ENCODE measurements at places on chromosomes 11 and 22. TPM values are rescaled to one million over a fixed set of nuclear protein-coding genes. Genes with fewer than 3 reads are reported as not detected.

The OR9Q1 gene
- total RNA-seq, result not detected

The TSKU gene
- total RNA-seq, result 12.4 TPM

The MUC2 gene
- 0.05 TPM for total RNA-seq

The PANX2 gene
- total RNA-seq, result 2.2 TPM

The HMBS gene
- 12.3 TPM for total RNA-seq

The NLRP14 gene
- total RNA-seq, result 0.10 TPM

The RAB36 gene
- total RNA-seq, result 2.9 TPM

- no peak for ATAC-seq
Observed at GRCh38 chr11:11813288-11813962, 28.3 kb upstream of the USP47 start.

- ATAC-seq, result no peak
Observed at GRCh38 chr11:3145206-3145520, 19.9 kb downstream of the OSBPL5 start.

- ATAC-seq, result no peak
Observed at GRCh38 chr11:68039526-68040086, 781 bp downstream of the TCIRG1 start.

DNA sequence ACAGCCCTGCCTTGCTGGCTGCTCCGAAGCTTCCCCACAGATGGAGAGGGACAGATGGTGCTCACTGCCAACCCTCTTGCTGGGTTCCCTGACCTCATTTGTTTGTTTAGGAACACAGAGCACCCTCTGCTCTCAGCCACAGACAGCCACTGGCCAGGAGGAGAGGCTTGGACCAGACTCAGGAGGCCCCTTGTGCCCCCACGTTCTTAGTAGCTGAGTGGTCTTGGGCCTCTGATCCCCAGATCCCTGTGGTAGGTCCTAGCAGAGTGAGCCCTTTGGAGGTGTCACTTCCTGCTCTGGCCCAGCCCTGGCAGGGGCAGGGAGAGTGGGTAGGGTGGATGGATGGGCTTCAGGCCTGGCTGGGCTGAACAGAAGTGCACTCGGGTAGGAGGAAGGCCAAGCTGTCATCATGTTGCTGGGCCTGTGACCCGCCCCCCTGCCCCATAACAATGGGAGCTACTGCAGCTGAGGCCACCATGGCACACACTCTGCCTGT is 84.0 kb downstream of the DHCR7 start:
- no peak for ATAC-seq

DNA sequence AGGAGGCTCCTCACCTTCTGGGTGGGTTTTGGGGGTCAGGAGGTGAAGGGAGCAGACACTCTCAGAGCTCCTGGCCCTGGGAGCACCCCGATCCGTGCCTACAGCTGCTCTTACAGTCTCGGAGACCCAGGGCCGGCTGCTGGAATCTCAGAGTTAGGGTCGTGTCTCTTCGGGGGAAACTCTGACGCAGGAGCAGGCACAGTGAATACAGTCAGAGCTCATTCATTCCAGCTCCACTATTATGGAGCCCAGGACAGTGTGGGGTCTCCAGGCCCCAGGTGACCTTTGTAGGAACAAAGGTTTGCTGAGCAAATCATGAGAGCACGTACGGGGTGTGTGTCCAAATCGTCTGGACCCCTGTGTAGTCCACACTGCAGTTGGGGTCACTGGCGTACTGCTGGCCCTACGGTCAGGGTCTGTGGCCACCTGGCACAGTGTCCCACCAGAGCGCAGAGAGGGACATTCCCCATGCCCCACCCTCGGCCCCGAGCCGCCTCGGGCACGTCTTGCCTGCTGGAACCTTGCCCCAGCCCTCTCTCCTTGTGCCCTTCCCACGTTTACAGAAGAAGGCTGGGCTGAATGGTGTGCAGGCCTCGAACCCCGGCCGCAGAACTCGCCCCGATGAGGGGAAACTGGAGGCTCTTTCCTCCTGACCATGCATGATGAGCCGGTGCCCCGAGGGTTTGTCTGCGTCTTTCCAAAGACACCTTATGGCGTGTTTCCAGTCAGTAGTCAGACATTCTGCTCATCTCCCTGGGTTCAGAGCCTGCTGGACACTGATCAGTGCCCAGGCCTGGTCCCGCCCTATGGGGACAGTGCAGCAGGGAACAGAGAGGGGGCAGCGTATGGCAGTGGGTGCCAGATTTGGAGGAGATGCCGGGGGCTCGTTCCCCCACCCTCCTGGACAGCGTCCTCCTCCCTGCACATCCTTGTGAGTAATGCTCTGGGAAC is 1166.6 kb downstream of the BRD1 start:
- no peak for ATAC-seq

GRCh38 chr22:42222140-42222539 is 48.3 kb downstream of the TCF20 start:
- no peak for ATAC-seq

- ATAC-seq, result no peak
Observed at GRCh38 chr22:26766510-26767350, 109.3 kb downstream of the MIAT start.

DNA sequence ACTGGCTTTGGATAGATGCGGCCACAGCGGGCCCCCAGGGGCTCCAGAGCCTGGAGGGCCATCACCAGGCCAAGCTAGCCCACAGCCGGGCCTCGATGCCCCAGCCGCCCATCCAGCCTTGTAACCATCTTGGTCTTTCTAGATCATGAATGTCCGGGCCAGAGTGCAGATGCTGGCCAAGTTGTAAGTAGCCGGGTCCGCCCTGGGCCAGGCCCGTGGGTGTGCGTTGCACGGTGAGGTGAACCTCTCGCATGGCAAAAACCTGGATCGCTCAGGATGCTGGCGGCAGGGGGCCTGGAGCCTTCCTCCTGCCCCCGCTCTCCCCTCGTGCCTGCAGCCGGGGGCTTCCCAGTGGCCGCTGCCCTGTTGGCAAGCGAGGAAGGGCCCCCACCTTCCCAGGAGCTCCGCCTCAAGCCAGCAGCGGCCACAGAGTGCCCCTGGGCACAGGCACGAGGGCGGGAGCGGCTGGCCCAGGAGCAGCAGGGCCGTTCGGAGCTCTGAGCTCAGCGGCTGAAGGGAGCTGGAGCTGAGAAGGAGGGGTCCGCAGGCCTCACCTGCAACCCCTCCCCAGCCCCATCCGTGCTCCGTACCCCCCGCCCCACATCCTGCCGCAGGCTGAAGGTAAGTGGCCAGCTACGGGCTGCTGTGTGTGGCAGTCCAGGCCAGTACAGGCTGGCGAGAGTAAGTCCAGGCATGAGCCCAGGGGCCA is 10.9 kb upstream of the MRPL23 start:
- ATAC-seq, result peak; percentile 41

- no peak for ATAC-seq
Observed at GRCh38 chr11:99934008-99934407, 753.1 kb upstream of the ARHGAP42 start.

DNA sequence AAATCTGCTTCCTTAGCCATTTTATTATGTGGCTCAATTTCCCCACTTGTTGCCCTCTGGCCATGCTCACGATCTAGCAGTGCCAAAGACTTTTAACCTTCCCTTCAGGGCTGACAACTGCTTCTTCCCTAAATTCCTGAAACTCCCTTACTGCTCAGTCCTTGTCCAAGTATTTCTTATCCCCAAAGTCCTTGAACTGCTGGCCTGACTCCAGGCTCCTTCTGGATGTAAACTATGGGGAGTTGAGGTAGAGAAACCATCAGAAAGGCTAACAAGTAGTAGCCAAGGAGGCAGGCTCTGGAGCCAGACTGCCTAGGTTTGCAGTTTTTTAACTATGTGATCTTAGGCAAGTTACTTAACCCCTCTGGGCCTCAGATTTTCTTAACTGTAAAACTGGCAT is 258.7 kb upstream of the CCDC90B start:
- no peak for ATAC-seq

DNA sequence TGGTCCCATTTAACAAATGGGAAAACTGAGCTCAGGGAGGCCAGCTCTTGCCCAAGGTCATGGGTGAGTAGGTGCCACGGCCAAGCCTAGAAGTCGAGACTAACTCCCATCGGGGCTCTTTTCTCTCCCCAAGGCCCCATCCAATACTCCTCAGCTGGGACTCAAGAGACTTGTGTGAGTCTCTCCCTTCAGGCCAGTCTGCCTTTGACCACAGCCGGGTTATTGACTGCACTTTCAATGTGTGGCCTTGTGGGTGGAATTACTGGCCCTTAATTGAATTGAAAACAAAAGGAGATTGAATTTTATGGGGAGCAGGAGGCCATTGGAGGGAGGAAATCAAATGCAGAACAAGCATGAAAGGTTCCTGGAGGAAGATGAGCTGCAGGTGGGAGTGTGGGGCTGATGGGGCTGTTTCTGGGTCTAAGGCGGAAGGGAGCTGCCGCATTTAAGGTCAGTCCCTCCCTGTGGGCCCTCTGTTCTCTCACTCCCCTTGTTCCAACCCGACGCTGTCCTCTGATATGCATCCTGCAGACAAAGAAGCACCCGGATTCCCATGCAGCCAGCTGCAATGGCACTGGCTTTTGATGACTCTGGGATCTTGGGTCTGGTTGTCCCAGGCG is 552.8 kb downstream of the MIAT start:
- ATAC-seq, result no peak

DNA sequence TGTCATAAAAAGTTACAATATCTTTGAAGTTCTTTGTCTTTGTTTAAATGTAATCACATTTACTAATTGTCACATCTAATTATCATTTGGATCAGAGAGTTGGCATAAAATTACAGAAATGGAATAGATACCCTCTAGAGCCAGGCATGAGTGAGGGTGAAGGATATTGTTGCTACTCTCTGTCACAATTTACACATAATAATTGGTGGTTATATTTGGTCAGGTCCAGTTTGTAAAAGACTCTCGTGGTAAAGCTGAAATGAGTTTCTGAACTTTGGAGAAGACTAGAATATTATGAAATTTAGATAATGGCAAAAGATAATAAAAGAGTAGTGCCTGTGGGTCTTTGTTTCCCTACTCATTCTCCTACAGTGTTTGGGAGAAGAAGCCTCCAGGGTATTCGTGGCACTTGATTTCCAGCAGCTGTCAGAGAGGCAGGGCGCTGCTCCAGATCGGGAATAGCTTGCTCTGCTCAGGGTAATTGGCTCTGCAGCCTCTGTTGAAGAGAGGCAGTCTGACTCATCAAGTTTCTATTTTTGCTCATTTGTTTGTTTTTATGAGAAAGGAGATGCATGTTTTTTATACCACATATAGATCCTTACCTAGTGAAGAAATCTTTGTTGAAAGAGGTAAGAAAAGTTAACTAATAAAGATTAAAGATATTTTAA is 349.9 kb downstream of the CNTN5 start:
- peak; percentile 88 for ATAC-seq

- peak; percentile 82 for ATAC-seq
Observed at GRCh38 chr22:20020533-20021195, at the start of gene TANGO2. TSS of gene TANGO2 (plus strand) at chr22:20021110. CDS start at chr22:20036799, 15,689 bp downstream.

DNA sequence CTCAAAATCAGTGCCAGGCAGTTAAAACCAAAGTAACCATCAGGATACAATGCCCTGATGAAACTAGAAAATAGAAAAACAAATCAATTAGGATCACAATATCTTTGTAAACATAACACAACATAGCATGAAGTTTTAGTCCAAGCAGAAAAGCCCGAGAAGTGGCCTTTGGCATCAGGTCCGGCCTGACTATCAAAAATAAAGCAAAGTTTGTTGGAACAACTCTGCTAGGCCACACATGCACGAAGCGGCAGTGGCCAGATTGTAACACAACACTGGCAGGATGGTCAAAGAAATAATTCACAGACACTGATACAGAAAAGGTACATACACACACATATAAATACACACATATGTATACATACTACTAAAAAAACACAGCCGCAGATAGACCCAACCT is 26.9 kb downstream of the CDON start:
- no peak for ATAC-seq

- no peak for ATAC-seq
Observed at GRCh38 chr11:62146476-62147200, 22.8 kb downstream of the INCENP start.

DNA sequence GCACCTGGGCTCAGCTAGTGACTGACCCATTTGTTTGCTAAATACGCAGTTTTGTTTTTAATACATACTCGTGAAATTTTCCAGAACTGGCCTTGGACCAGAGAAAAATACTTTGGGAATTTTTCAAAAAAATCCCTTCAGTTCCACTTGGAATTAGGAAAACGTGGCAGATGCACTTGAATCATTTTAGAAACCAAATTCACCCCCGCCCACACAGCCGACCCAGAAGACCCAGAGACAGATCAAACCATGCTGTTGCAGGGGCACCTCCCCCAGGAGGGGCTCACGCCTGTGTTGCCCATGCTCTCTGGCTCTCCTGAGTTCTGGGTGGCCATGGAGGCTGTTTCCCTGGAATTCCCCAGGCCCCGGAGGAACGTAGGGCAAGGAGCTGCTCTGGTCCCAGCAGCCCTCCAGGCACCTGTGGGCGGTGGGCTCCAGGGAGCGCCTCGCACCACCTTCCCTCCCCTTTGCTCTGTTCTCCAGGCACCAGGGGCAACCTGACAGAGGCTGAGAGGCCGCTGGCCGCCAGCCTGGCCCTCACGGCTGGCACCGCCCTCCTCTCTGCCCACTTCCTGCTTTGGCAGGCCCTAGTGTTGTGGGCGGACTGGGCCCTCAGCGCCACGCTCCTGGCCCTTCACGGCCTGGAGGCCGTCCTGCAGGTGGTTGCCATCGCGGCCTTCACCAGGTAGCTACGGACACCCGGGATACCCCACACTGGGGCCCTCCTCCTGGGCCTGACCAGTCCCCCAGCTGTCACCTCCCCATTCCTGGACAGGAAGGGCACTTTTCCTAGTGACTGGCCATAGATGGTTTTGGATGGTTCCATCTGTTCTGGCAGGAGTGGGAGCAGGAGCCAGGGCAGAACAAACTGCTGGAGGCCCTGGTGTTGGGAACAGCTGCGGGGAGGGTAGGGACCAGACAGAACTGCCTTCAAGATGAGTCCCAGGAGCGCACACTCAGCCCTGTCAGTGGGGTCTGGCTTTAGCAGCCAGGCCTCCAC is 3.3 kb upstream of the EPS8L2 start:
- no peak for ATAC-seq

GRCh38 chr11:10824888-10825287 is 16.2 kb upstream of the EIF4G2 start:
- no peak for ATAC-seq

GRCh38 chr11:46118702-46119351 is 2.4 kb downstream of the PHF21A start:
- no peak for ATAC-seq

GRCh38 chr22:42856179-42856864 is 751 bp downstream of the ARFGAP3 start:
- peak; percentile 27 for ATAC-seq

- no peak for ATAC-seq
Observed at GRCh38 chr11:25769287-25769686, 562.6 kb upstream of the ANO3 start.

DNA sequence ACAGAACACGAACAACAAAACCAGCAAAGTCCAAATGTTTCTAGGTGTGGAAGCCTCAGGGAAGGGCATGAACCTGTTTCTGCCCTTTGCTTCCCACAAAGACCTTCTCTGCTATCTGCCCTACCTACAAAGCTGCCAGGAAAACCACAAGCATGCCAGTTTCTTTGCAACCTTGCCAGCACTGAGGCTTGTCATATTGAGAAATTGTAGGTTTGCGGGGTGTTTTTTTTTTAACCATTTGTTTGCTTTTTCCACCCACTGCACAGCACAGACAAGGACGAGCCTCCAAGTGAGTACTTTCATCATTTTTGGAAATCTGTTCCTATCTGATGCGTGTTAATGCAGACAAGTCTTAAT is 12.8 kb downstream of the PARVG start:
- ATAC-seq, result no peak
